ENCODE measurements at places on chromosomes 6 and 20.

DNA sequence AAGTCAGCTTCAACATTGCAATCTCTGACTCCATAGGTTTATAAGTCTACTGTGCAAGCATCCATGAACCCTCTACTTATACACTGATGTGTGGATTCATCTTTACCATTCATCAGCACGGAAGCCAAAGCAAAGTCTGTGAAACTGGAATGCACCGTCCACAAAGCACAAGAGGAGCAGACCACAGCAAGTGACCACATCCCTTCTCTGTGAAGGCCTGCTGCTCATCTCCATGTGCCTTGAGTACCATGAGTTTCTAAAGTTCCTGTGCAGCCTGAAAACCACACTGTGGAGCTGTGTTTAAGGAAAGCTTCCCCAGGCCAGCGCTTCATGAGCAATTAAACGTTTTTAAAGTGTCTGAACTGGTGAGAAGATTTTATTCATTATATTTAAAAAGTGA lies 20.0 kb downstream of the GABRR1 start:
- no peak for DNase-seq

- no peak for DNase-seq
Measured at GRCh38 chr6:155040154-155040553, 45.0 kb downstream of the TIAM2 start.

GRCh38 chr20:64268174-64268573 lies 12.6 kb downstream of the PCMTD2 start:
- DNase-seq: no peak

DNA sequence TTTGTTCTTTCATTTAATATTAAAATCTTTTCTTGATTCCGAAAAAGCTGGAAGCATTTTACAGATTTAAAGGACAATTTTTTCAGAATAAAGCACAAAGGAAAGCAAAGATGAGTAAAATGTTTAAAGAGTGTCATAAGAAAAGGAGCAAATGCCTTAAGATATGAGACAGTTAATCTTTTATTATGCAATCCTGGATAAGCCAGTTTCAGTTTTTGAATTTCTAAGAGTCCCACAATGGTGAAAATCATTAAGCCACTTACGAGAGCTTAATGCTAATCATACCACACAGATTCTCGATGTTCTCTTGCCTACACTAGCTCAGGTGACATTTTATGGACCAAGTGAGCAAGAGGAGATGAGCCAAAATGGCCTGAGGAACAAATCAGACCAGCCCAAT lies 103.7 kb upstream of the RNF217 start:
- no peak for DNase-seq

DNA sequence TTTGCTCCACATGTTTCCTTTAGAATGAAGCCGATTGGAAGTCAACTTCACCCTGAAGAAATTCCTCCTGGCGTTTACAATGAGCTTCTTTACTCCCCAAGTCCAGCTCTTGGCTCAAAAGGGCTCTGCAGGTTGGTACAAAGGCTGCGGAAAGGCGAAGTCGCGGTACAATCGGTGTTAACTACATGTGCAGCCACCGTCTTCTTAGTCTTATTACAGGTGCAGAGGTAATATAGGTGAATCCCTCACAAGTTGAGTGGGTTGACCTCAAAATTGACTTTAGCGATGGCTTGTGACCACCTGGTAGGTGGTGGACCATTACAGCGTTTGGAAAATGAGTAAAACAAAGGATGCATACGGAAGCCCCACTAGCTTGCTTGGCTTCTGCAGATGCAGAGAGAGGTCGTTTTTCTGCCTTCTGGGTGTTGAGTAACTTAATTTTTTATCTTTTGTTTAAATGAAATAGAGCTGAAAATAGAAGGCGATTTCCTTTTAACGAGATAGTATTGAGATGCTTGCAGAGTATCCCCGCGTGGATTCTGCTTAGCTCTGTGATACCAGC lies 98.0 kb downstream of the TRIM27 start:
- no peak for DNase-seq

DNA sequence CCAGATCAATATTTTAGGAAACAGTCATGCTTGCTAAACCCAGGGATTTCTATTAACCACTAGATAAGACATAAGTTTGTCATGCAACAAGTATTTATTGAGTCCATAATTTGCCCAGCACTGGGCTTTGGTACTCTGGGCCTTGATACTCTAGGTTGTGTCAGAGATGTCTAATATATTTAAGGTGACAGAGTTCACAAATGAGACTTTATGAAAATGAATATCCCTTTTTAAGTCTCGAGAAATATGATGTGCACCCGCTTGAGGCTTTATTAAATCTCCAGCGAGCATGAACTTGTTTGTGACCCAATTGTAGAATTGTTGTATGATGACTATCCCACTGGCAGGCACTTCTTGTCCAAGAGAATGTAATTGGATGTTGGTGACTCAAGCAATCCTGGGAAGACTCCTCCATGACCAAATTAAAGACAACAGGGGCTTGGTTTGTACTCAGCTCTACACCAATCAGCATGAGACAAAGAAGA lies 109.2 kb downstream of the ESR1 start:
- no peak for DNase-seq

- peak; percentile 15 for DNase-seq
Measured at GRCh38 chr6:82363428-82364086, at the start of gene TPBG. Gene TPBG, plus strand, starts transcription at chr6:82363817. Its CDS starts 1,145 bp downstream, at chr6:82364962.

DNA sequence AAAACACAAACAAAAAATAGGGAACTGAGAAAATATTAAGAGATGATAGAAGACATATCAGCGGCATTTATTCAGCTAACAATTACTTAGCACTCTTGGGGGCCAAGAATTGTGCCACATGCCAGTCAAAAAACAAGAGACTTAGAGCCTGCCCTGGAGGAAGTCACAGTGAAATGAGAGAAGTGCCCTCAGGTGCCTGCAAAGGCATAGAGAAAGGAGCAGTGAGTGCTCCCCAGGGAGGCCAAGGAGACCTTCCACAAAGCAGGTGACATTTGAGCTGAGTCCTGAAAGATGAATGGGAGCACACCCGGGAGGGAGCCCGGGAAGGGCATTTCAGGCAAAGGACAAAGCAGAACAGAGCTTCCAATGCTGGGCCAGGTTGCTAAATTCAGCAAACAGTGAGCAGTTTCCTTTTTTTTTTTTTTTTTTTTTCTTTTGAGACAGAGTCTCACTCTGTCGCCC lies 184.7 kb upstream of the JARID2 start:
- DNase-seq: no peak

- no peak for DNase-seq
Measured at GRCh38 chr20:36821964-36822437, 48.4 kb upstream of the DSN1 start.

DNA sequence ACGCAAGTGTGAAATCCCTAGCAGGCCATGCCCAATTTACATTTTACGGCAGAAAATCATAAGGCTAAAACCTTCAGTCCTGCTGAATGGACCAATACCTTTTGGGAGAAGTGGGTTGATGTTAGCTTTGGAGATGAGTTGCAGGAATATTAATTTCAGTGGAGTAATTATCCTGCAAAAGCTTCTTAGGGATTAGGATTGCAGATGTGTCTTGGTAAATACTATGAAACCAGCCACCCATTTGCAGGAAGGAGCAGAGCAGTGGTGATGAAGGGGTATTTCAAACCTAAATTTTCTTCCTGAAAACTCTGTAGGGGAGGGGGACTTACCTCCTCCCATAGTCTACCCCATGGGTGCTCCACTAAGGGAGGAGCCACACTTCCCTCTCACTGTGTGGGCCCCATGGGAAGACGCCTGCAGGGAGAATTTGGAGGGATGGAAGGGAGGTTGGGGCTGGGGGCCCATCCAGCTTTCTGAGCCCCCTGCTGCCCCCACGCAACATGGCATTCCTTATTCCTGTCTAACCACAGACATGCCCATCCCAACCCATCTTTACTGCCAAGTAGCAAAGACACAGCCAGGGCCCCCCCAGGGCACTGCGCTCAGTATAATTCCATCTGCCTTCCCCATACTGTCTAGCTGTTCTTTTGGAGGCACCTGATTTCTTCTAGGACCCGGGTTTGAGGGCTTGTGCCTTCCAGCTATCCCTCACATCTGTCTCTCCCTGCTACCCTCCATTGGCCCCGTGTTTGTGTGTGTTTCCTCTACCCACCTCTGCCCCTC lies 14.6 kb upstream of the UQCC2 start:
- no peak for DNase-seq

GRCh38 chr20:3248993-3249347 lies 10.0 kb upstream of the SLC4A11 start:
- no peak for DNase-seq

GRCh38 chr20:50744143-50744792 lies 12.9 kb downstream of the PARD6B start:
- DNase-seq: no peak

- no peak for DNase-seq
Measured at GRCh38 chr6:95417856-95418255, 159.5 kb upstream of the MANEA start.

- no peak for DNase-seq
Measured at GRCh38 chr20:16011056-16011455, 562.2 kb downstream of the KIF16B start.

DNA sequence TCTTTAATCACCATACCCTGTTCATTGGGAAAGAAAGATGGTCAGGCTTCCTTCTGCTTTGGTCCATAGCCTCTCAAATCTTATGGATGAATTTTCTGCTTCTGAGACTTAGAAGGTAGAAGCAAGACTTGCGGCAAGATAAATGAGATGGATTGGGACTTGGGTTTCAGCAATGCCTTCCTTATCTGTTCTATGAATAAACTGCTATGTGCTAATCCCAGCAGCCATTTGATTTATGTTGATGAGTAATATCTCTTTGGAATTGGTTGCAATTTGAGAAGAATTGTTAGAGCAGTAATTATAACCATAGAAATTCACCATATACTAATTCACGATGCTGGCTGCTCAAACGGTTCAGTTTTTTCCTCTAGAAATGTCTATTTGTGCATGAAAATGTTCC lies 48.3 kb downstream of the TXLNB start:
- DNase-seq: no peak

GRCh38 chr6:341914-342831 lies 49.4 kb upstream of the IRF4 start:
- no peak for DNase-seq

GRCh38 chr6:158916617-158917016 lies 83.4 kb downstream of the RSPH3 start:
- no peak for DNase-seq

DNA sequence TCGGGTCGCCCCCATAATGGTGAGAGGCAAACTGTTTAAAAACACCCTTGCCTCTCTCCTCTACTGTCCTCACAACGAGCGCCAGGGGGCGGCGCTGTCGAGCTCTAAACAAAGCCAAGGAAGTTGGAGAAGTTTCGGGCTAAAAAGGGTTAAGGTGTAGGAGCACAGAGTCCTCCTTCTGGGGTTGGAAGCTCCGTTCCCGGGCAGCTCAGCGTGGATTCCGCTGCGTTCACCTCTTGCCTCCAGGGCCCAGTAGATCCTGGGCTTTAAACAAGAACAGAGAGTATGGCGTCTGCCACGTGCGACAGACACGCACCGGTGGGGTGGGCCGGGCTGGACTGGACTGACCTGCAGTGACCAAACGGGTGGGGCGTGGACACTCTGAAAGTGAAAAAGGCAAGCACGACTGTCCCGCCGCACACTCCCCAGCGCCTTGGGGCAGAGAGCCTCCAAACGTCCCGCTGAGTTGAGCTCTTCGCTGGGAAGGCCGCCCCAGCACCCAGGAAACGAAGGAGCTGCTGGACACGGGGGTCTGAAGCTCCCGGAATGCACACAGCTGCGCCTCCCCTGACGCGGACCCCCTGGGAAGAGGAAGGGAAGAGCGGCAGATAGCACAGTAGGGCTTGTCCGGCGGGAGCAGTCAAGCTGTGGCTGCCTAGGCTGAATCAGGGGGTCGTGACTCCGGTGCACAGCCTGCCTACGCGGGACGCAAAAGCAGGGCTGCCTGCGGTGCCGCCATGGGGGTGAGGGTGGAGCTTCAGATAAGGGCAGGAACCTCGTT lies 1.6 kb upstream of the THBD start:
- peak; percentile 16 for DNase-seq

GRCh38 chr6:42452171-42453030 lies 675 bp upstream of the TRERF1 start:
- peak; percentile 67 for DNase-seq

- DNase-seq: no peak
Measured at GRCh38 chr6:28978959-28979561, 26.1 kb downstream of the ZNF311 start.

DNA sequence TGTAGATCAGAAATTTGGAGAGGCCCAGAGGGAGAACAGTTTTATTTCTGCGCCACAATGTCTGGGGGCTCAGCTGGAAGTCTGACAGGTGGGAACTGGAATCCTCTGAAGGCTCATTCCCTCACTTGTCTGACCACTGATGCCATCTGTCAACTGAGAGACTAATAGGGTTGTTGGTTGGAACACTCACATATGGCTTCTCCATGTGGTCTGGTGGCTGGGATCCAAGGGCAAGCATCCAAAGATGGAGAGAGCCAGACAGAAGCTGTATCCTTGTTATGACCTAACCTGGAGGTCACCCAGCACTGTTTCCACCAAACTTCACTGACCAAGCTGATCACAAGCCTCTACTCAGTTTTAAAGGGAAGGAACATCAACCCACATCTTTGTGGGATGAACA lies 117.9 kb upstream of the AKAP12 start:
- DNase-seq: no peak

DNA sequence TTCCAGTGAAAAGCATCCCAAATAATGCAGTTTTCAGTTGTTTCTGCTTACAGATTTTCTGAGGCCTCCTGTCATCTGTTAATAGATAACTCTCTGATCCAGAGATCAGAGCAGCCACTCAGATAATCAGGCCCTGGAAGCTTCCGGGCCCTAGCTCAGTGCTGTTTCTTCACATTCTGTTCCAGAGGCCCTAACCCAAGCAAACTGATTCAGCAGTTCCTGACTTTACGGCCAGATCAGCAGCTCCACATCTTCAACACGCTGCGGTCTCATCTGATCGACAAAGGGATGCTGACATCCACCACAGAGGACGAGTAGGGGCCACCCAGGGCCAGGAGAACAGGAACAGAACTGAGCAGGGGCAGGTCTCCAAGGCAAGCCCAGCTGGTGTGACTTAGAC lies 63.1 kb downstream of the CDS2 start:
- no peak for DNase-seq

- DNase-seq: no peak
Measured at GRCh38 chr6:11760015-11760473, 18.6 kb downstream of the ADTRP start.

DNA sequence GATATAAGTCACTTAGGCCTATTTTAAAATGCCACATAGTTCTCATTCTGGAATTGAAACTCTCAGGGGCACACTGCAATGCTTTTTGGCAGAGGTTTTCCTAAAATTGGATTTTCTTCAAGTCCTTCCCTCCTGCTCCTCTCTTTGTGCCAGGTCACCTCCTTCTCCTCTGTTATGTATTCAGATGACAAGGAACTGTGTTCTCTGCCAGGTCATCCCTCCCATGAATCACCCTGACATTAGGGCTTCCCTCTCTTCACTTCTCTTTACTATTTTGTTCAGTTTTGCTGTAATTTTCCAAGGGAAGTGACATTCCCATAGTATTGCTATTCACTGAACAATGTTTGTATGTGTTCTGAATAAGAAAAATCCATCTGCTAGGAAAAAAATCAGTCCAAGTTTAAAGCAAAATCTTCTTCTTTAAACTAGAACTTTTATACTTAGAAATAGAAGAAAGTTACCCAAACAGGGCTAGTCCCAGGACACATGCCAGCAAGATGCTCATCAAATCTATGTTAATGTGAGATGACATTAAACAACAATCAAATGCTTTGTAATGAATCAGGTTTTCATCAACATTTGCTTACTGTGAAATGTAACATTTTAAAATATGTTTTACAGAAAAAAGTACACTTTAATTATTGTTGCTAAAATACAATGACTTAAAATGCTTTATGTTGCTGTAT lies 461.1 kb downstream of the MMUT start:
- no peak for DNase-seq

Data from CD4-positive, alpha-beta memory T cell (primary cell).